ENCODE measurements at places on chromosomes 7 and 10.

DNA sequence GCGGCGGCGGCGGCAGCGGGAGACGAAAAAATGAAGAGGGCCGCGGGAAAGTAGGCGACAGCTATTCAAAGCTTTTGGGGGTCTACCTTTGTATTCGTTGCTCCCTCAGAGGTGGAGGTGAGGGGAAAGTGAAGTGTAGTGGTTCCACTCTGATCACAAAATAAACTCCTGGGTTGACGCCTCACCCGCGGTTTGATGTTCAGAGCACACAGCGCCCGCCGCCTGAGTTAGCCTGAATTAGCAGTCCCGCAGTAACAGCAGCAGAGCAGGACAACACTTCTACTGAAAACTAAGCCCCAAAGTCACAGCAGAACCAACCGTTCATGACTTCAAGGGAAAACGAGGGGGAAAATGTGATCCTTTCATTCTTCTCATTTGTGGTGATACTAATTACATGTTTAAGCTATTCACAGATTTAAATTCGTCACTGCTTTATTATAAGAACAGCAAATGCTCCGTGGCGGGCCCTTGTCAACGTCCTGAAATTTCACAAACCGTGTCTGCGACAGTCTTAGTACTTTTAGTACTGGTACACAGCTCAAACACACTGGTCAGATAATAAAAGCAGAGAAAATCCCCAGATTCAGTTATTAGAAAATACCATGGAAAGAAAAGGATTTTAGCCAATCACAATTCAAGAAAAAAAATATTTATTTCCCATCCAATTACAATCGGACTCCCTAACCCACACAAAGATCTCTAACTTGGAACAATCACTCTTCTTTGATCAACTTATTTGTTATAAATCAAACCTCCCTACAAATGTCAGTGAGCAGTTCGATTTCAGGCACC, 563 bp upstream of the JMJD1C start:
- DNase-seq, result peak; percentile 22

GRCh38 chr7:75813781-75814236, at the start of gene CCL24:
Gene CCL24, minus strand, starts transcription at chr7:75813806. Its CDS starts 91 bp downstream, at chr7:75813715.
- no peak for DNase-seq

GRCh38 chr10:74227697-74228424, 76.8 kb downstream of the ADK start:
- DNase-seq, result no peak

DNA sequence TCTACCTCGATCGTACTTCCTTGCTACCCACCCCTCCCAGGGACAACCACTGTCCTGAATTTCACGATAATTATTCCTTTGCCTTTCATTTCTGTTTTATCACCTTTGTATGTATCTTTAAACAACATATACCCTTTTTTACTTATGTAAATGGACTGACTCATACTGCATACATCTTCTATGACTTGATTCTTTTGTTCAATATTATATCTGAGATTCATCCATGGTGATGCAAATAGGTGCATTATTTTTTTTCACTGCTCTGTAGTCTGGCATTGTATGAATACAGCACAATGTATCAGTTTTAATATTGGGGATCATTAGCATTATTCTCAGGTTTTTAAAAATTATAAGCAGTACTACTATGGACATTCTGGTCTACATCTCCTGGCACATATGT, 69.4 kb downstream of the ABCC2 start:
- no peak for DNase-seq

- DNase-seq, result no peak
Observed at GRCh38 chr7:102236592-102237287, 49.9 kb upstream of the SH2B2 start.

DNA sequence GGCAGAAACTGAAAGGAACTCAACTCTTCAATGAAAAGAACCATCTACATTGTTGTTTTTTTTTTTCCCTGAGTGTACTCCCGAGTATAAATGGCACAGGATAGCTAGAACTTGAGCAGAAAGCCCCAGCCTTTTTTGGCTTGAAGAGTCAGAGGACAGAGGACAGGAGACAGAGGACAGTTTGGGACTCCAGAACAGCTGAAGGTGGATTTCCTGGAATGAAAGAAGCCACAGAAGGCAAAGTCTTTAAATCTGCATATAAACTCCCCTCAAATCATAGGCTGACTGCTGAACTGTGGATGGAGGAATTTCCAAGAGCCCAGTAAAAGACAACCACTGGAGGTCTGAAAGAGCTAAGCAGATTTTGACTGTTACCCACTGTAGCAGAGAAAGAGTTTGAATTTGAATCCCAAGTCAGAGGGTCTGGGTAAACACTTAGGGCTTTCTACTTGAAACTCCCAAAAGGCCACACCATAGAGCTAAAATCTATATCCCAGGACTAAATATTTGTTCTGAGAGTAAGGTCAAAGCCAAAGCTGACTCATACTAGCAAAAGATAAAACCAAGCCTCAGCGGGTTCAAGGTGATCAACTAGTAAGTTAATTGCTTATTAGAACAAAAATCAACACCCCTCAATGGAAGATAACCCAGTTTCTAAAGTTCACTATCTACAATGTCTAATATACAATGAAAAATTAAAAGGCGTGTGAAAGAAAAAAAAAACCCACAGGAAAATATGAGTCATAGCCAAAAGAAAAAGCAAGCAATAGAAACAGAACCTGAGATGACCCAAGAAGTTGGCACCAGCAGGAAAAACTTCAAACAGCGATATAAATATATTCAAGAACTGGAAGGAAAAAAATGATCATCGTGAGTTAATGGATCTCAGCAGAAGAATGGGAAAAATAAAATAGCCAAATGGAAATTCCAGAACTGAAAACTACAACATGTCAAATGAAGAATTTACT, 1.8 kb upstream of the OPN1SW start:
- DNase-seq, result no peak

GRCh38 chr10:119442758-119443060, 99.8 kb downstream of the RGS10 start:
- no peak for DNase-seq

Measured in AG09319 (cell line).